ENCODE measurements at places on chromosomes 16 and 17. TPM values are rescaled to one million over a fixed set of nuclear protein-coding genes. Genes with fewer than 3 reads are reported as not detected.
A peak's percentile ranks its signal among the peaks of the same experiment; 100 is the strongest.

CHD9NB gene
- total RNA-seq: not detected

TBC1D3H gene
- not detected for total RNA-seq

DNA sequence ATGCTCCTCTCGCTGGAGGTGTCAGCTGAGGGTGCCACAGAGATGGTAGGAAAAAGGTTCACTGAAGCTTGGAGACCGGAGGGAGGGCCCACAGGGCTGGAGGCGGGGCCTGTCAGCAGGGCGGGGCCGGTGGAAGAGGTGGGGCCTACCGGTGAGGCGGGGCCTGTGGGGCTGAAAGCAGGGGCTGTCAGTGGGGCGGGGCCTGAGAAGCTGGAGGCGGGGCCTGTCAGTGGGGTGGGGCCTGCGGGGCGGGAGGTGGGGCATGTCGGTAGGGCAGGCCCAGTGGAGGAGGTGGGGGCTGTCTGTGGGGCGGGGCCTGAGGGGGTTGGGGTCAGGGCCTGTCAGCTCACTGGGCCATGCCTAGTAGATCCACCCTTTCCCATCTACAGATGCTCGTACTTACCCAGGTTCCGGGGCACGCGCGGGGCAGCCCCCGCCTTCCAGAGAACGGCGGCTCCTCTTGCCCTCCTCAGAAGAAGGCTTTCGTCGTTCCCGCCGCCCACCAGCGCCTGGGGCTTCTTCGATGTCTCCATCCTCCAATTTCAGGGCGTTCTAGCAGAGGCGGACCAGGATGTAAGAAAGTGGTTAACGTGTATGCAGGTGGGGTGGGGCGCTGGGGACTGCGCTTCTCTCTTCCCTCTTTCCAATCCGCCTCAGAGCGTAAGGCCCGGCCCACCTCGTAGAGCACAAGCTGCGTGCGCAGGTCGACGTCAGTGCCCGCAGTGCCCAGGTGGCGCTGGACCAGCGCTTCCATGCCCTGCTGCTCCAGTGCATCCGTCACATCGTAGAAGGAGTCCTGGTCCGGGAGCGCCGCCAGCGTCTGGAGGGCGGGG is 9.8 kb downstream of the TMEM208 start:
- DNase-seq: peak; percentile 85

- DNase-seq: peak; percentile 27
These were observed 576 bp downstream of the EPOP start for GRCh38 chr17:38674014-38674748.

GRCh38 chr17:36592316-36592715 is 637 bp downstream of the DHRS11 start:
- no peak for DNase-seq

RCVRN gene
- total RNA-seq: not detected

KRTAP16-1 gene
- 0.28 TPM for total RNA-seq

- DNase-seq: no peak
These were observed 24.0 kb upstream of the STH start for GRCh38 chr17:45974916-45975630.

DNA sequence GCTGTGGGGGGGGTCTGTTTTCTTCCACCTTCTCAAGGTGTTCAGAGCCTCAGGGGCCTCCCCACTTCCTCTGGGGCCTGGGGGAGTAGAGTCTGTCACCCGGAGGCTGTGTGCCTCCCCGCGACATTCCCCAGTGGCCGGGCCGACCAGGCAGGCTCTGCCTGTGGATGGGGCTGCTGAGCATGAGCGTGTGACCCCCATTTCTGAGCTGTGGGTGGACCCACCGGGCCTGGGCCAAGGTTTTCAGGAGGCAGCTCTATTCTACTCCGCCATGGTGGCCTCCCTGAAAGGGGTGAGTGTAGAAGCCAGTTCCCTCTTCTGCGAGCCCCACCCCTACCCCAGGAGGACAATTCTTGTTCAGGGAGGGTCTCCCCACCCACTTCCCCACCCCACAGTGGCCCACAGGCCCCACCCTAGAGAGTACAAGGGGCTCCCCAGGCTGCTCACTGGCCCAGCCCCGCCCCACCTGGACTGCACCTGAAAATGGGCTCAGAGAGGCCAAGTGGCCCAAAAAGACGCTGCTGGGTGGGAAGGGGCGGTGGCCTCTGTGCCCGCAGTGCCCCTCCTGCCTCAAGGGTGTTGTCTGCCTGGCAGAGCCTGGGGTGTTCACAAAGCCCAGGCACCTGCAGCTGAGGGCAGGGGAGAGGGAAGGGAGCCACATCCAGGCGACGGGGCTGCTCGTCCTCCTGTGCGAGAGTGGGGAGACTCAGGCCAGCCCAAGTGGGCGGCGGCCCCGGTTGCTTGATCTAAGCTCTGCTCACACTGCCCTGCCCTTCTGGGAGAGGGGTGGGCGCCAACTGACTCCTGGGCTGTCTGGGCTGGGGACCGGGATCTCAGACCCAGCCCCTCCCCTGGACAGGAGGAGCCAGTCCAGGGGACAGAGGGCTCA is 1.3 kb downstream of the MSLN start:
- no peak for DNase-seq

DNA sequence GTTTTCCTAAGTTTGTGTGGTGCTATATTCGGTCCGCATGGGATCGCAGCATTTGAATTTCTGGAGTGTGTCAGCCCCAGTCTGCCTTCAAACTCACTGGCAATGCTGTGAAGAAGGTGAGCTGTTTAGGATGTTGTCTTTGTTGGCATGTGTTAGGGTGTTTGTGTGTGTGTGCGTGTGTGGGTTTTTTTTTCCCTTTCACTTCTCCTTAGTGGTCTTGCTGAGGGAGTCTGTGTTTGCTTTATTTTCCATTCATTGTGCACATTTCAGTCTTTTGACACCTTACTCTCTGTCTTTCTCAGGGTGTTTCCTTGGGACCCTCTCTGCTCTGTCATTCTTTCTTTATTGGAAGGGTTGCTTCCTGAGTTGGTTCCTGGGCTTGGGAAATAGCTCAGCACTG is 27.7 kb upstream of the RBFOX1 start:
- no peak for DNase-seq

DNA sequence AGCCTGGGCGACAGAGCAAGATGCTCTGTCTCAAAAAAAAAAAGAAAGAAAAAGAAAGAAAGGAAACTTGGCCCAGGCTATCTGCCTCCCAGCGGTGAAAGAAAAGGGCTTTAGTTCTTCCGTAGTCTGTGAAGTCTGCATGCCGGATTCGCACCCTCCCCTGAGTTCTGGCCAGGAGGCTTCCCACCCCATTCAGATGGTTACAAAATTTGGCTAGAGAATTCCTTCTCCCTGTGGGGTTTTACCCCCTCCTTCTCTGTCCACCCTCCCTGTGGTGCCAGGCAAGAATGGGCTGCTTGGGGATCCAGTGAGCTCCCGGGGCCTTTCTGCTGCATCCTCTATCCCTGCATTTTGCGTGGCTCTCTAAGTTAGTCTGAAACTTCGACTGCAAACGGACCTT is 37.8 kb downstream of the PAFAH1B1 start:
- no peak for DNase-seq

GRCh38 chr16:55257966-55258613 is 65.9 kb upstream of the IRX6 start:
- DNase-seq: peak; percentile 12

- no peak for DNase-seq
These were observed 22.4 kb upstream of the SLC38A10 start for GRCh38 chr17:81317530-81317821.

DNA sequence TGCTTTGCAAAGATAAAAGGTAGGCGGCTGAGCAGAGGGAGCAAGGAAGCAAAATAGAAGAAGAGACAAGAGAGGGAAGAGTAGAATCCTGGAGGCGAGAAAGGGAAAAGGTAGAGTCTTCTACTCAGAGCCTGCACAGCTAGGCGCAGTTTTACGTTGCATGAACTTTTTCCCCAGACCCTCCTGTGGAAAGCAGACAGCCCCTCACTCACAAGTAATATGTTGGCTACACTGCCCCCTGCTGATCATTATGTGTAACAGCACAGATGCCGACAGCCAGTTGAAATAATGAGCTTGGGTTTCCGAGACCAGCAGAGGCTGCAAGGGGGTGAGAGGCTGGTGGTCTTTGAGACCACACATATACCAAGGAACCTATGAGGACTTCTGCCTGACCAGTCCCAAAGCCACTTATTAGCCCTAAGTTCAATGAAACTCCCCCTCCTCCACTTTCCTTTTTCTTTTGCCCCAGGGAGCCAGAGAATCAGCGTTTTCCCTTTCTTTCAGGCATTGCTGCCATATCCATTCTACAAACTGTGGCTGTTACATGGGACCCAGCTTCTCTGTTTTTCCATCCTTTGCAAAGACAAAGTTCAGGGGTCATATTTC is 22.5 kb upstream of the CMTR2 start:
- peak; percentile 19 for DNase-seq

KRT36 gene
- not detected for total RNA-seq
